ENCODE measurements at places on chromosomes 11 and 22. TPM values are rescaled to one million over a fixed set of nuclear protein-coding genes. Genes with fewer than 3 reads are reported as not detected.

Gene OTOG
- 2.4 TPM for total RNA-seq

Gene PKNOX2
- total RNA-seq, result 2.0 TPM

Gene CBLIF
- not detected for total RNA-seq

Gene NDUFV1
- 131 TPM for total RNA-seq

Gene CHADL
- total RNA-seq, result 0.84 TPM

Gene CD59
- total RNA-seq, result 90.3 TPM

Gene LRRC4C
- total RNA-seq, result 2.2 TPM

Gene NTM
- 20.0 TPM for total RNA-seq

Gene CHRM1
- not detected for total RNA-seq

GRCh38 chr11:123653483-123653826 is 969 bp downstream of the SCN3B start:
- DNase-seq, result no peak

- no peak for DNase-seq
Observed at GRCh38 chr11:36622431-36623136, 24.5 kb upstream of the RAG2 start.

DNA sequence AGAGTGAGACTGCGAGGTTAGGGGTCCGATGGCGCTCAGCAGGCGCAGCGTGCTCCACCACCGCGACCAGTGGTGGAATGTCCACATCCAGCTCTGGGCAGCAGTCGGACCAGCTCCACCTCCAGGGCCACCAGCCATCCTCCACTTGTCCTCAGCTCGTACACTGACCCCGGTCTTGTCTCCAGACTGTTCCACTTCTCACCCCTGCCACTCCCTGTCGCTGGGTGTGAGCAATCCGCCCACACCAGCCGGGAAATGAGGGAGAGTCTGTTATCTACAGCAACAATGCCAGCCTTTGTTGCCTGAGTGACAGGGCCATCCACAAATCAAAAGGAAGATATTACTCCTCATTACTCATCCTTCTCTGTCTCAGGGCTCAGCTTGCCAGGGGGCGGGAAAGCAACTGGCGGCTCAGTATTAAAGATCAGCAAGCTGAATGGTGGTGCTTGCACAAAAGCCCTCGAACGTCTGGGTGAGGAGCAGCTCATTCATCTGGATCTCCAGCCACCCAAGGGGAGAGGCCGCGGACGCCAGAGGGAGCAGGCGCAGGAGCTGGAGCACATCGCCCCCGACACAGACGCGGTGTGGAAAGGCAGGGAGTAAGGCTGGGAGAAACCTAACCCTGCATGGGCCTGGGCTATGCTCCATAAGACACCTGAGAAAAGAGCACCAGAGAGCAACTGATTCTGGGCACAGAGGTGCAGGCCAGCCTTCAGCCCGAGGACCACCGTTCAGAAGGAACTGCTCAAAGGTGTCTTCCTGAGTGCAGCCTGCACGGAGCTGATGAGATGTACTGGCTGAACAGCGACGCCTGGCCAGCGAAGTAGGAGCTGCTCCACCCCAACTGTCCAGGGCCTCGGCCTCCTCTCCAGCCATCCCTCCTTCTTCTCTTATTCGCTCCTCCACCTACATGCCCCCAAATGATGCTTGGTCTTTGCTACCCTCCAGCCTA is 21.9 kb downstream of the IGSF9B start:
- DNase-seq, result no peak

DNA sequence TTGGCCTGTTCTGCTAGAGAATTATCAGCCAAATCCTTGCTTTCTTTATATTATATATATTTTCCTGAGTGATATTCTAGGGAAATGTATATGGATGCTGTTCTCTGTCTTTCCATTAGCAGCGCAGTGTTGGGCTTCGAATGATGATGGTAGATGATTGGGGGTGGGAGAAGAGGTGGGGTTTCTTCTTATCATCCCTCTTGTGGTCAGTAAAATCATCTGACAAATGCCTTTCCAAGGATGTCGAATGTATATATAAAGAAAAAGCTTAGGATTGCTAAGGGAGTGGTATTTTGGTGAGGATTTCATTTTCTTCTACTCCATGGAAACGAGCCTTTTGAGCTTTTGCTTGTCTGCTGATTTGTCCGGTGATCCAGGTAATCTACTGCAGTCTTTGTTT is 48.9 kb downstream of the ARHGEF12 start:
- DNase-seq, result no peak

GRCh38 chr11:130420478-130421198 is 7.8 kb downstream of the ADAMTS8 start:
- DNase-seq, result no peak

DNA sequence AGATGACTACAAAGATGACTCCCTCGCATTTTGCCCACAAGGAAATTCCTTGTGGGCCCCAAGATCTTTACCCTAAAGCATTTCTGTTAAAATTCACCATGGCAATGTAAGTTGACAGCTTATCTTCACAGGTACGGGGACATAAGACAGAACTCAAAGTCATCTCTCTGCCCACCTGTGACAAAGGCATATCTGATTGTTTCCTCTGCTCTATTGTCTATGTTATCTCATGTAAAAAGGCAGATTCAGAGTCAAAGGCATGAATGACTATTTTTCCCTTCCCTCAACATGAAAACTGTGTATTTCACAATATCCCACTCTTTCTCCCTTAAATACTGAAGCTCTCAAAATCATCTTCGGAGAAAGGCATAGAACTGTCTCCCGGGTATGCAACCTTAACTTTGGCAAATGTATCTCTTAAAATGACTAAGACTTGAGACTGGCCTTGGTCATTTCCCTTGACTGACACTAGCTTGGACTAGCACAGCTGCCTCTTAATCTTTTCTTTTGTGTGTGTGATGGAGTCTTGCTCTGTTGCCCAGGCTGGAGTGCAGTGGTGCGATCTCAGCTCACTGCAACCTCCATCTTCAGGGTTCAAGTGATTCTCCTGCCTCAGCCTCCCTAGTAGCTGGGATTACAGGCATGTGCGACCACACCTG is 103.2 kb downstream of the MICAL3 start:
- no peak for DNase-seq

- peak; percentile 22 for DNase-seq
Observed at GRCh38 chr11:15195454-15196200, 80.9 kb downstream of the INSC start.

- no peak for DNase-seq
Observed at GRCh38 chr11:79087961-79088318, 352.9 kb downstream of the TENM4 start.

DNA sequence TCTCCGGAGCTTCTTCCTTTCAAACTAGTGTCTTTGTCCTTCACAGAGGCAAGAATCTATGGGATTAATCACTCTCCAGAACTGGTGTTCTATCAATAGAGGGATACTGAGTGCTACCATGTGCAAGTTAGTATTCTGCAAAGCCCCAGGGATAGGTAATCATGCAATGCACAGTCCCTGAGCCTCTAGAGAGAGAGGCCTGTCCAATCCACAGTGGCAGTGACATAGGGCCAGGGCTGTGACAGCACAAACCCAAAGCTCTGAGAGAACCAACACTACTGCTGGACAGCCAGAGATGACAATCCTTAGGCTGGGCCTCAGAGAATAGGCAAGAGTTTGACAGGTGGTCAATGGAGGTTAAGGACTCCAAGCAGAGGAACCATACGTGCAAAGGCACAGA is 66.8 kb upstream of the USP47 start:
- DNase-seq, result no peak

DNA sequence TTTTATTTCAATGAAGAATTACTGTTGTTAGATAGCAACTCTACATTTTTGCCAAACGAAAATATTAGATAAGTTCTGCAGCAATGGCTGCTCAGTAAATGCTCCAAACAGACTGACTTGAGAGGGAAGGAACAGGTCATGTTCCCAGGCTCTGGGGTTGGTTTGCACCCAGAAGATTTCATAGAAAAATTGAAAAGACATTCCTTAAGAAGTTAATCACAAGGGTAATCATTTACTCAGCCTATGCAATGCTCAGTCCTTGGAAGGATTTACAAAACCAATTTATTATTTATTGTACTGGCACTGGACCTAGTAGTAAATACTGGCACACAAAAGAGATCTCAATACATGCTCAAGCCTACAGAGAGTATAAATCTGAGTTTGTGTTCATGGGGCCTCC is 179.1 kb upstream of the MTNR1B start:
- DNase-seq, result no peak

- no peak for DNase-seq
Observed at GRCh38 chr11:116093065-116093464, 588.9 kb upstream of the CADM1 start.

- no peak for DNase-seq
Observed at GRCh38 chr11:72958791-72959190, 144.6 kb downstream of the ATG16L2 start.

GRCh38 chr11:96335388-96335787 is 7.6 kb downstream of the MAML2 start:
- DNase-seq, result no peak

GRCh38 chr11:35675901-35676610 is 13.5 kb downstream of the TRIM44 start:
- no peak for DNase-seq

GRCh38 chr11:70205049-70205725 is 2.1 kb downstream of the FADD start:
- no peak for DNase-seq

DNA sequence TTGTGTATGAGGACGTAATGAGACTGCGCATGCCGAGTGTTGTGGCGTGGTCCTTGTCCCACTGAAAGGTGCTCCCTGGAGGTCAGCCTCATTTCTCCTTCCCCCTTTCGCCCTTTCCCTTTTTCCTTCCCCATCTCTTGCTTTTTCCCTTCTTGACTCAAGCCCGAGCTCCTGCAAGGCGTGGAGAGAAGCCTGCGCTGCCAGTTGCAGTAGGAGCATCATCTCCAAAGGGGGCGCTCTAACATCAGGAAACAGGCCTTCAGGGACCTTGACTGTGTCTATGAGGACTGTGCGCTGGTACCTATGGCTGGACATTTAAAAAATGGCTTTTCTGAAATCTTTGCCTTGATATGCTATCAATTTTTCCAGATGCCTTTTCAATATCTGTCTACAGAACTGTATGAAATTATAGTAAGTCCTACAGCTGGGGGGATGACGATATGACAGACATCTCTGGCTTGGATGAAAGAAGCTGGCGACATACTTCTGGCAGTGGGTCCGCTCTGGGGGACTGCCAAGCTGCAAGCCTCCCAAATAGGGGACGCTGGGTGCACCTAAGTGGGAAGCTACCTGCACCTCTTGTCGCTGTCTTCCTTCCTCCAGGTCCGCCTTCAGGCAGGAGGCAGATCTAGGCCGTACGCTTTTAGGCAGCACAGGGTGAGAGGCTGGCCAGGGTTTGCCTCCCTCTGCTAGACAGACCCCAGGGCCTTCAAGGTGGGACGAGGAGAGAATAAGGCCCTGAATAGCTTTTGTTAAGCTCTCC is 96.5 kb downstream of the NXPE2 start:
- peak; percentile 86 for DNase-seq

DNA sequence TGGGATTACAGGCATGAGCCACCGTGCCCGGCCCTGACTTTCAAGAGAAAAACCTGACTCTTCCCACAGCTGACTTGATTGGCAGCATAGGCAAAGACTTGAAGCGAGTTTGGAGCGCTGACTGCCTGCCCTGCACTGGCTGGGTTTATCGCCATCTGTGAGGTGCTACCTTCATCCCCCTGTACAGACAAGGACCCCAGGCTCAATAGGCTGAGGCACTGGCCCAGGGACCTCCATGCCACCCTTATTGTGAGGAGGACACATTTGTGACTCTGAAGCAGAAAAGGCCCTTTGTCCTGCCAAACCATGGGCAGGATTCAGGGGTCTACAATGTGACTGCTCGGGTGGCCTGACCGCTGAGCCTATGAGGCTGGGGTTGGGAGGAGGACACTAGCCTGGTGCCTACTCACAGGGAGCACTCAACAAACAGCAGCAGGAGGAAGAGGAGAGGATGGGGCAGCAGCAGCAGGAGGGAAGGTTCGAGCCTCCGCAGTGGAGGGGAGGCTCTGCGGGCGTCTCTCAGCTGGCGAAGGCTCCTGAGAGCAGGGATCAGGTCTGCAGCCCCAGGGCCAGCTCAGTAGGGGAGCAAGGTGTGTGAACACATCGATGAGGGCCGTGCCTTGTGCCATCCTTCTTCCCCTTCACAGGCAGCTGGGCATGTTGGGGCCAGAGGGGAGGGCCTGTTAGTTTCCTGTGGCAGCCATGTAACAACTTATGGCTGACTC is 72.9 kb upstream of the WNT7B start:
- DNase-seq, result no peak

DNA sequence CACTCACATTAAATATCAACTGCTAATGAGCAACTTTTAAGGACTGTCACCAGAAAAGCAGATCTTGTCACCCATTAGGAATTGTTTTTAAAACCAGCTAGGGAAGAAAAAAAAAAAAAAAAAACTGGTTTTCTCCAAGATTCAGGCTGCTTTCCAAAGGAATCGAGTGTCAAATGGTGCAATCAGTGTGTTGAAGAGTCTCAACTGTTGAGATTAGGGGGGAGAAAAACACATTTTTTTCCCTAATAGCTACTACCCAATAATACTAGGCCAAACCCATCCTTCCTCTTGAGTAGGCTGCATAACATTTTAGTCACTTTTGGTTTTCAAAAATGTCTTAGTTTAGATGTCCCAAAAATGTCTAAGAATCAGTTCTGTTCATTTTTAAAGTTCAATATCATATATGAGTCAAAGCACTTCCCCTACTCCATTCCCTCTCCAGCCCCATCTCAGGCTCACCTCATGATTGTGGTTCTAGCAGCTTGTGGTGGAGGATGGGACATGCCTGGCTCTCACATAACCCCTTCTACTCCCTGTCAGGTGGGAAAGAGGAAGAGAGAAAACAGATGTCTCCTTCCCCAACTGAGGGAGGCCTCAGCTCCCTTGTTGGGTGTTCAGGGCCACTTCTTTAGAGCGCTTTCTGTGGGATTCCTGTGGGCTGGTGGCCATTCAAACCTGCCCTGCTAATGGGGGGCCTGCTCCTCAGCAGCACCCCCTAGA is 193.6 kb downstream of the CWF19L2 start:
- no peak for DNase-seq

DNA sequence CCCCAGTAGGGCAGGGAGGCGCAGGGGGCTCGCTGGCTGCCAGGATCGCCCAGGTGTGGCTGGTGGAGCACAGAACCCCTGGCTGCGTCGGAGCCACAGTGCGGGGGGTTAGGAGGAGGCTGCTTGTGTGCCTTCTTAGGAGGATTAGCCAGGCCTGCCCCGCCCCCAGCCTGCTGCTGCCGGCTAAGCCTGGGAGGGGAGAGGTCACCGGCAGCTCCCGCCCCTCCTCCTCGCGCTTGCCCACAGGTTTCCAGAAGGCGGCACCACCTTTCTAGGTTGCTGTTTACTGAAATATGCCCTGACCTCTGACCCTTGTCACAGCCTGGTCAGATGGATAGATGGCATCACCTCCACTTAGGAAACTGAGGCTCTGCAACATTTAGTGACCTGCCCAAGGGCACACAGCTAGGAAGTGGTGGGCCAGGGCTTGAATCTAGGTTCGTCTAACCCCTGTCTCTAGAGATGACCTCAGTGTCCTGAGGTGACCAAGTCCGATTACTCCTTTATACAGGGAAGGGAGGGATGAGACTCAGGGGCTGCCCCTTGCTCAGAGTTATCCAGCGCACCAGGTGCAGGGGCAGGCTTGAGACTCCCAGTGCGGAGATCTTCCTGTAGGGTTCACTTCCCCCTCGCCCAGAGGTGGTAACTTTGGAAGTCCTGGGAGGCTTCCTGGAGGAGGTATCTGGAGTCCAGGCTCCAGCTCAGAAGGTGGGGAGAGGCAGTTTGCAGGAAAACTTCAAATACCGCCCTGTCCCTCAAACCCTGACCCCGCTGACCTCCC is 44.0 kb downstream of the MYO7A start:
- peak; percentile 57 for DNase-seq

Data from H1 (cell line).